ENCODE measurements at places on chromosomes 5 and 9. TPM values are rescaled to one million over a fixed set of nuclear protein-coding genes. Genes with fewer than 3 reads are reported as not detected.

GRCh38 chr5:55230086-55230629 is 3.0 kb upstream of the MCIDAS start:
- no peaks in the 10 kb centered on the region for H3K36me3 ChIP-seq
- H3K27ac ChIP-seq = no peak overlapping the region

DNA sequence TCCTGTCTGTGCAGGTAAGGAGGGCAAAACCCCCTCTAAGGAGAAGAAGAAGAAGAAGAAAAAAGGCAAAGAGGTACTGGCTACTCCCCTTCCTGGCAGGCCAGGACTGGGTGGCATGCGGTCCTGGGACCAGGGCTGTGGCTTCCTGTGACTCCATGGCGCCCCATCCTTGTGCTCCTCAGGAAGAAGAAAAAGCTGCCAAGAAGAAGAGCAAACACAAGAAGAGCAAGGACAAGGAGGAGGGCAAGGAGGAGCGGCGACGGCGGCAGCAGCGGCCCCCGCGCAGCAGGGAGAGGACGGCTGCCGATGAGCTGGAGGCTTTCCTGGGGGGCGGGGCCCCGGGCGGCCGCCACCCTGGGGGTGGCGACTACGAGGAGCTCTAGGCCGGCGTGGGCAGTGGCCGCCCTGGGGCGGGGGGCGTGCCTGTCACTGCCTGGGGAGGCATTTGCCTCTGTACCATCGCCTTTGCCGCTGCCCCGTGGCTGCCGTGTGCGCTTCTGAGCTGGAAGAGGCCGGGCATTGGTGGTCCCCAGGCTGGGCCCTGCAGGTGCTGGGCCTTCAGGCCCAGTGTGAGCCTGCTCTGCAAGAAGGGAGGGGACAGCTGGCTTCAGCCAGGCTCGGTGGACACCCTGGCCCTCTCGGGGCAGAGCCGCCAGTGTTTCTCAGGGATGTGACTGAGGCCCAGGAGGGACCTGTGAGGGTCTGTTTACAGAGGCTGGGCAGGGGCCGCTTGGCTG is 2.0 kb upstream of the AJM1 start:
- H3K36me3 ChIP-seq = peaks cover 3% of the 10 kb centered on the region
- no peak overlapping the region for H3K27ac ChIP-seq
- no peak for DNase-seq
- no peak overlapping the region for H3K4me3 ChIP-seq
- H3K27me3 ChIP-seq = peaks cover 3% of the 10 kb centered on the region

- no peak overlapping the region for H3K4me3 ChIP-seq
- no peaks in the 10 kb centered on the region for H3K27me3 ChIP-seq
- DNase-seq = no peak
- H3K27ac ChIP-seq = no peak overlapping the region
- H3K36me3 ChIP-seq = no peaks in the 10 kb centered on the region
Measured at GRCh38 chr5:125814119-125814518, 609.1 kb upstream of the GRAMD2B start.

DNA sequence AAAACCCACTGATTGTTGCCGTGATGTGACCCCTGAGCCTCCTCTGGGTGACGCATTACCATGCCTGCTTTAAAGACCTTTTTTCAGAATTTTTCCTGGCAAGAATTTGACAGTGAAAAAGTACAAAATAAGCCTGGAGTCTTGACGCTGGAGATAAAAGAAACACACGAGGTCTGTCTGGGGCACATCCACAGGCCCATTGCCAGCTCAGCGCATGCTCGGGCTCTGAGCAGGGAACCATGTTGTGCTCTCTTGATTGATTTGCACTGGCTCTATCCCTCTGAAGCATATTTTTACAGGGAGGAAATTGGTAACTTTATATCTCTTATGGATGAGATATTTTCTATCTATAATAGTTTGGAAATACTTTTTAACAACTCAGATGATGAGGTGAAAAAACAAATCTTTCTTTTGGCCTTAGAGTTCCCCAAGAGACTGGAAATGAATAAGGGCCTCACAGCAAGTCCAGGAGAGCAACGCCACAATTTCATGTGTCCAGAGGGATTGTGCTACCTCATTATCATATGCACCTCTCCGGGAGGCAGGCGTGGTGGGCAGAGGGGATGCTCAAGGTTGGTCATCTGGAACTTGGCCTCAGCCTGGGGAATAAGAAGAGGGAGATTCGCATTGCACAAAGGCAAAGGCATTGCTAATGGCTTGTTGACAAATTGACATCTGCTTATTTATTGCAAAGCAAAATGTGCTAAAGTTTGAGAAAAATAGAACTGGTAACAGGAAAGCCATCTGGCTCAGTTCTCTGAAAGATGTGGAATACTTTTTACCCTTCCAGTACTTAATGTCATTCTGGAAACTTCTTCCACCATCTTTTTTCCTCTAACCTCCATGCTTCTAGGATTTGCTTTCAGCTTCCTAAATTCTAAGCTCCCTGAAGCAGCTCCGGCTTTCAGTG is 183.8 kb downstream of the PJA2 start:
- no peak for DNase-seq
- H3K27ac ChIP-seq = no peak overlapping the region
- H3K4me3 ChIP-seq = no peak overlapping the region
- H3K27me3 ChIP-seq = peaks cover 5% of the 10 kb centered on the region
- no peaks in the 10 kb centered on the region for H3K4me1 ChIP-seq
- no peaks in the 10 kb centered on the region for H3K36me3 ChIP-seq

DNA sequence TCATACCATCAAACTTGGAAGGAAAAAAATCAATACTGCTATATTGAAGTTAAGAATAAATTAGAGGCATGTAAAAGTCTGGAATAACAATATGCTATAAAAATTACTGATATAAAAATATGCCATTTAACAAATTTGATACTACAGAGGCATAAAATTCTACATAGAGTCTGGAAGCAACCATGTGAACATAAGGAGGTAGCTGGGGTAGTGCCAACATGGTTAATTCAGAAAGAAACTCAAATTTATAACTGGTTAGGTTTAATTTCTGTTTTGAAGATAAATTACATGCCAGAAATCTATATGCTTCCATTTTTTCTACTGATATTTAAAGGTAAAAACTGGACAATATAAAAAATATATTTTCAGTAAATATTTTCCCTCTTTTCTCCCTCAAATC is 103.1 kb upstream of the NR4A3 start:
- peaks cover 5% of the 10 kb centered on the region for H3K4me1 ChIP-seq
- DNase-seq = no peak
- H3K27me3 ChIP-seq = no peaks in the 10 kb centered on the region
- H3K4me3 ChIP-seq = no peak overlapping the region

DNA sequence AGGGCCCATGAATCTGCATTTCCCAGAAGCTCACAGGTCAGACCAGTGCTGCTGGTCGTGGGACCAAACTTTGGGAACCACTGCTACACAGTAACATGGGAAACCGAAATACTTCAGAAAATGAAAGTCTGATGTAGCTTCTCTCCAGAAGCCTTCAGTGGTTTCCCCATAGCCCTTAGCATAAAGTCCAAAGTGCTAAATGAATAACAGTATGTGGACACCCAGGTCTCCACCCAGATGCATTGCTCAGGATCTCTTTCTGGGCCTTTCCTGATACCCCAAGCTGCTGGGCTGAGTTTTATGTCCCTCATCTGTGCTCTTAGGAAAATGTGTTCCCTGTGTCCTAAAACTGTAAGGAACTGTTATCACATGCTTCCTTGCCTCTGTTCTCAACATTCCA is 100.4 kb downstream of the NFIB start:
- H3K36me3 ChIP-seq = no peaks in the 10 kb centered on the region
- H3K4me3 ChIP-seq = no peak overlapping the region
- peaks cover 44% of the 10 kb centered on the region for H3K4me1 ChIP-seq
- H3K27me3 ChIP-seq = no peaks in the 10 kb centered on the region

GRCh38 chr5:1466631-1467265 is 21.5 kb upstream of the SLC6A3 start:
- H3K27me3 ChIP-seq = no peaks in the 10 kb centered on the region
- H3K27ac ChIP-seq = no peak overlapping the region
- H3K4me3 ChIP-seq = no peak overlapping the region
- H3K4me1 ChIP-seq = no peaks in the 10 kb centered on the region

DNA sequence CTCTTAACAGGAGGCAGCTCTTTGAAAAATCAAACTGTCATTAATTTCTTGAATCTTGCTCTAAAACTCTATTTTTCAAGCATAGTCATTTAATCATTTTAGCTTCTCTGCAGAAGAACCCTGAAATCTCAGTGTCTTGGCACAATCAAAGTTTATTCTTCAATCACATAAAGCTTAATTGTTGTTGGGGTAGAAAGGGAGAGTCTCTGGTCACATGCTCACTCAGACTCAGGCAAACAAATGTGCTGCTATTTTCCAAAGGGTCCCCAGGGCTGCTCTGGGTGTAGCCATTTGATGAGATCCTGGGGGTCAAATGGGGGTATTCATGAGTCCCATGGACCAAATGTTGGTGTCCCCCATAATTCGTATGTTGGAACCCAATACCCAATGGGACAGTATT is 114.8 kb downstream of the MSX2 start:
- no peaks in the 10 kb centered on the region for H3K36me3 ChIP-seq
- H3K4me1 ChIP-seq = no peaks in the 10 kb centered on the region
- no peak overlapping the region for H3K27ac ChIP-seq
- H3K4me3 ChIP-seq = no peak overlapping the region

GRCh38 chr9:136328622-136329041 is 1.3 kb downstream of the GPSM1 start:
- DNase-seq = peak; percentile 98
- H3K4me3 ChIP-seq = peak overlapping the region; percentile 91
- peaks cover 9% of the 10 kb centered on the region for H3K36me3 ChIP-seq
- H3K27me3 ChIP-seq = no peaks in the 10 kb centered on the region
- peaks cover 29% of the 10 kb centered on the region for H3K4me1 ChIP-seq

- no peak overlapping the region for H3K27ac ChIP-seq
- no peak for DNase-seq
- H3K4me3 ChIP-seq = no peak overlapping the region
- no peaks in the 10 kb centered on the region for H3K36me3 ChIP-seq
- H3K4me1 ChIP-seq = no peaks in the 10 kb centered on the region
Measured at GRCh38 chr5:158126442-158127405, 267.8 kb upstream of the CLINT1 start.

- DNase-seq = no peak
- peaks cover 2% of the 10 kb centered on the region for H3K27me3 ChIP-seq
- H3K27ac ChIP-seq = no peak overlapping the region
- H3K4me1 ChIP-seq = no peaks in the 10 kb centered on the region
Measured at GRCh38 chr9:68746525-68746924, 41.5 kb downstream of the PIP5K1B start.

DNA sequence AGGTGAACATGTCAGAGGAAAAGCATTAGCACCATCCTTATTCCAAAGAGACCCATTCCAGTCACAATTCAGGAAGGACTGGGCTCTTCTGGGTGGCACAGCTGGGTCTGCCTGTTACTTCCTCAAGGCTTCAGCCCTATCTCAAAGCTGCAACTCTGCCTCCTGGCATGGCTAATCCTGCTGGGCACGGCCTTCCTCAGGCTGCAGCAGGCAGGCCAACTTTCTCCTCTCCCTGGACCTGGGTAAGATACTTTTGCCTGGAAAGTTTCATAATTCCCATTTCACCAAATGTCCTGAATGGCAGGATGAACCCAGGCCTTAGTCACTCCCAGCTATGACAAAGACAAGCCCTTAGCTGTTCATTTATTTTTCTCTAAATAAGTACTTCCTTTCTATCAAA is 50.1 kb downstream of the MACROH2A1 start:
- H3K27ac ChIP-seq = peak overlapping the region; percentile 20
- H3K27me3 ChIP-seq = no peaks in the 10 kb centered on the region
- no peak overlapping the region for H3K4me3 ChIP-seq
- H3K36me3 ChIP-seq = peaks cover 63% of the 10 kb centered on the region
- no peak for DNase-seq

DNA sequence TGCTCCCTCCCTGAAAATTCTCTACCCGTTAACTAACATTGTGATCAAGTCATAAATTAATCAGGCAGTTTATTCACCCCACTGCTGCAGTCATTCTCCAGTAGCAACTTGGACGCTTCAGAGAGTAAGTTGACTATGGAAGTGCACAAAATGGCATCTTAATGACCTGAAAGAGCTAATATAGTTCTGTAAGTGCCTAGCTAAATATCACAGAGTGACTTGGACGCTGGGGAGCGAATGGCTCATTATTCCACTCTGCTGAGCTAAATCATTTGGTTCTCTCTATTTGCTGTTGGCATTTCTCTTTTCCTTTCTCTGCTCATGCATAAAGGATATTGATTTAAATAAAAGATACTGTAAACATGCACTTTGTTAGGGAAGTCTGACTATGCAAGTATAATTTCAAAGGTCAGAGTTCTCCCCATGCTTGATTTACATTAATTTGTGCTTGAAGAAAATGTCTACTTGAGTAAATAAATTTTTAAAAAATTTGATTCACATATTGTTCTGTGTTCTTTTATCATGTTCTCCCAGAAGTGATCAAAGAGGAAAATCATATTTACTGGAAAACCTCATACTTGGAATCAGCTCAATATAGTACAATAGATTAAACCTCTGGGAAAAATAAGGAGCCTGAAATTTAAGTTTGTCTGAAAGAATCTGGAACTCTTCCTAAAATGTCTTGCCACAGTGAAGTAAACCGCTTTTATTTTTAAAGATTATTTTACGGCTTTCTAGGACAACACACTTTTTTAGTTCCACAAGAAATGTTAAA is 169.5 kb upstream of the HAPLN1 start:
- no peak for DNase-seq
- H3K27me3 ChIP-seq = no peaks in the 10 kb centered on the region
- no peaks in the 10 kb centered on the region for H3K4me1 ChIP-seq
- no peak overlapping the region for H3K4me3 ChIP-seq

DNA sequence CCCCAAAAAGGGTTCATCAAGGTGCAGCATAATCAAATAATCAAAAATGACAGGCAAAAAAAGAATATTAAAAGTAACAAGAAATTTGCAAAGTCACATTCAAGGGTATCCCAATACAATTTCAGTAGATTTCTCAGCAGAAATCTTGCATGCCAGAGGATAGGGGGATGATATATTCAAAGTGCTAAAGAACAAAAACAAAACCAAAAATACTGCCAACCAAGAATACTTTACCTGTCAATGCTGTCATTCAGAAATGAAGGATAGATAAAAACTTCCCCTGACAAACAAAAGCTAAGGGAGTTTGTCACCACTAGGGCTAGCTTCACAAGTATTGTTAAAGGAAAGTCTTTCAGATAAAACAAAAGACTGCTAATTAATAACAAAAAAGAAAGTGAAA is 68.7 kb upstream of the EDIL3 start:
- H3K4me3 ChIP-seq = no peak overlapping the region
- no peak overlapping the region for H3K27ac ChIP-seq
- no peaks in the 10 kb centered on the region for H3K27me3 ChIP-seq
- no peaks in the 10 kb centered on the region for H3K36me3 ChIP-seq
- DNase-seq = no peak
- peaks cover 4% of the 10 kb centered on the region for H3K4me1 ChIP-seq

- H3K27me3 ChIP-seq = no peaks in the 10 kb centered on the region
- H3K27ac ChIP-seq = peak overlapping the region; percentile 14
- H3K36me3 ChIP-seq = no peaks in the 10 kb centered on the region
Measured at GRCh38 chr9:115882911-115883310, 270.7 kb upstream of the PAPPA start.

DNA sequence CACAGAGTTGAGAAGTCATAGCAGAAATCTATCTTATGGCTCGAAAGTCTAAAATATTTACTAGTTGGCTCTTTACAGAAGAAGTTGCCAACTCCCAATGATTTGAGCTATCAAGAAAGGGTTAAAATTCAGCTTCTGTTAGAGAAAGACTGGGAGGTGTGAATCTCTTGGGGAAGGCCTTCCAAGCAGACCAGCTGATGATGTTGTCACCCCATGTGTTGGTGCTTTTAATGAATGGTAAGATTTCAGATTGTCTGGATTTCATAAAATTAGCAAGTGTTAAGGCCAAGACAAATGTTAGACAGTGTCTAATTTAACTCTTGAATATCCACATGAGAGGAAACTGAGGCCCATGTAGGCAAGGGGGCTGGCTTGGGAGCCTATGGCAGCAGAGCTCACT is 63.9 kb downstream of the PPARGC1B start:
- H3K4me3 ChIP-seq = no peak overlapping the region
- H3K4me1 ChIP-seq = peaks cover 4% of the 10 kb centered on the region
- H3K27ac ChIP-seq = no peak overlapping the region
- no peaks in the 10 kb centered on the region for H3K36me3 ChIP-seq

Gene ELAVL2
- 0.36 TPM for total RNA-seq

Gene AHRR
- 52.2 TPM for total RNA-seq

Gene GPR151
- total RNA-seq = not detected

Gene TLX3
- not detected for total RNA-seq

Data from osteoblast (primary cell).